ENCODE measurements at places on chromosomes 3 and 15.

DNA sequence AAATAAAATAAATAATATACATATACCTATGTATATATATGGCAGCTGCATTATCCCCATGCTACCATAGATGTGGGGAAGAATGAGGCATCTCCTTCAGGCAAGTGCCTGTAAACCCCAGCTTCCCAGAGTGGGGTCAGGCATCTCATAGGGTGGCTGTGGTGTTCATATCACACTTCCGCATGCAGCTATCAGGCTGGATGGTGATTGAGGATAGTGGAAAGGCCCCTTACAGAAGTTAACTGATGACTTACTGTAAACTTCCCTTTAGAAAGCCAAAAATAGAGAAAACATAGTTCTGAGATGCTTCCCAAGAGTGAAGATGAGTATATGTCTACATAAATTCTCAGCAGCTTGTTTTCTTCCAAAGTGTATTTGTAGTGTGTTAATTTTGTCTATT, 3.5 kb upstream of the PP2D1 start:
- no peak for DNase-seq

- DNase-seq = no peak
Observed at GRCh38 chr3:183583331-183584245, 28.1 kb upstream of the KLHL6 start.

DNA sequence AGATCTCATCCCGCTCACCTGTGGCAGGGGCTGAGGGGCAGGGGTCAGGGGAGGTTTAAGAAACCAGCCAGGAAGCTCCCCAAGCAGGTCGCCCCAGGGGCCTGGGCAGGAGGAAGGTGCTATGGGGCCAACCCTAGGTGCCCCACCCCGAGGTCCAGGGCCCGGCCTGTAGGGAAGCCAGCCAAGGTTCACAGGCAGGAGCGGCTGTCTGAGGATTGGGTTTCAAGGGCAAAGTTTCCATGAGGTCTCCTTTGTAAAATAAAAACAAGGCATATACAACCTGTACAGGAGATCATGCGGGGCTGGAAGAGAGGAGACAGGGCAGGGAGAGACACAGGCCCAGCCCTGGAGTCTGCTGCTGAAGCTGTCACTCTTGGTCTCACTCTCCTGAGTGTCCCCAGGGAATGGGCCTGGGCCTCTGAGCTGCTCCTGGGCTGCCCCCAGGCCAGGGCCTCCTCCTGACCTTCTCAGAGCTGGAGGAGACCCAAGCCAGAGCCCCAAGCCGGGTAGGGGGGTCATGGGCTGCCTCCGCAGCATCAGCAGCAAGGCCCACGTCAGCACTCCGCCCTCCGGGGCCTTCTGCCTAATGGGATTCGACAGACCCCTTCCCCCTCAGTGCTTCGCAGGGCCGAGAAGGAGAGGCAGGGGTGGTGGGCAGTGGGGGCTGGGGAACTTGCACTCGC, 5.5 kb downstream of the CPLX3 start:
- no peak for DNase-seq

- DNase-seq = peak; percentile 49
Observed at GRCh38 chr15:50906954-50907600, 1.4 kb upstream of the AP4E1 start.

DNA sequence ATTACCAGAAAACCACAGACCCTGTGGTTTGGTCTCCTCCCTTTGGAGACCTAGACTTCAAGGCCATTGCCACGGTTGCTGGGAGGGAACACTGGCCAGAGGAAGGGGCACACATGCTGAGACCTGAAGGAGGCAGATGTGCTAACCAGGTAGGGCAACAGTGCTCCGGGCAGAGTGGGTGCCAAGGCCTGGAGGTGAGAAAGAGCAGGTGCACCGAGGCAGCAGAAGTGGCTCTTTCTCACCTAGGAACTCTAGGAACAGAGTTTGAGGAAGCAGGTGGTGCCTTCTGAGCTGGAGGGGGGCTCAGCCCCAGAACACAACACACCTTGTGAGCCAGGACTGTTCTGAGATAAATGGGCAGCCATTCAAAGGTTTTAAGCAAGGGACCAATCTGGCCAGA, 106.1 kb downstream of the MEGF11 start:
- no peak for DNase-seq

DNA sequence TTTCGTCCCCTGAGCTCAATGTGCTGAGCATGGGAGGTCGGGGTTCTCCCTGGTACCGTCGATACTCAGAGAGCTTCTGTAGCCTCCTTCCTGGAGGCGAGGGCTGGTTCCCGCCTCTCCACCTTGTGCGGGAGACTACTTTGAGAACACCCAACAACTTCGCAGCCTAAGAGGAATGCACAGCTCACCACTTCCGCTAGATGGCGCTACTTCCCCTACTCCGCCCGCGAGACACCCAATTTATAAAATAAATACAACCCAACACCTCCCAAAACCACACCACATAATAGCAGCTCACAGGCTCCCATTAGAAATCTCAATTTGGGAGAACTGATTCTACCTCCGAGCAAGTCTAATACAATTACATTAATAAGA, 1.2 kb downstream of the RGMA start:
- peak; percentile 36 for DNase-seq

GRCh38 chr3:59450946-59451763, 401.3 kb upstream of the CFAP20DC start:
- peak; percentile 19 for DNase-seq

DNA sequence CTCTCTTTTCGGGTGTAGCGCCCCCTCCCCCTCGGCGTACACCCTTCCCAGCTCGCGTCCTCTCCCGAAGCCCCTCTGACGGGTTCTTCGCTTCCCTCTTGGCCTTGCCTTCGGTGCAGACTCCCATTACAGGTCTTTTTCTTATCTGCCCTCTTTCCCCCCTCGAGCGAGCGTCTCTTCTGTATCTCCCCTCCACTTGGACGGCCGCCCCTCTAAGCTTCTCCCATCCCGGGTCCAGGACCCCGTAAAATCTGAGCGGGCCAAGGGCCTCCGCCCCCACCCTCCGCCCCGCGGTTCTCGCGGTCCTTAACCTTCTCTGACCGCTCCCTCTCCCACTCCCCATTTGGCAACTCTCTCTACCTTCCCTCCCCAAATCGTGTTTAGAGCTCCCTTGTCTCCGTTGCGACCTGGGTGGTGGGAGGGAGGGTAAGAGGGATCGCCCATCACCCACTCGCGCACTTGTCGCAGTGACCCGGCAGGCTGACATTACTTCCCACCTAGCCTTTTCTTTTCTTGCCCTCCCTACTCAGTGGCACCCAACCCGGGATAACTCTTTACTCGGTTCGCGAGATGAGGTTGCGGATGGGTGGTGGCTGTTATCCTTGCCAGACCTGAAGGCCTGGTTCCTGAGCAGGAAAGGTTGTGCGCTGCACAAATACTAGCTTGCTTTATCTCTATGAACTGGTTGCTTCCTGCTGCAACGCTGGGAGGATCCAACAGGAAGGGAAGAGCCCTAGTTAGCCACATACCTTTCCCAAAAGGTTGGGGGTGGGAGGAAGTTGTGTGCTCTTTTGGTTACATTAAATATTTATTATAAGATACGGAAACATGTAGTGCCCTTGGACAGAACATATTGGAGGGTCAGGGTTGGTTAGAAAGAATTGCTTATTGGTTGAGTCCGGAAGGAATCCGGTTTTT, 922 bp downstream of the RAB11A start:
- DNase-seq = peak; percentile 3

GRCh38 chr3:106447723-106448301, 579.0 kb upstream of the CBLB start:
- DNase-seq = no peak

DNA sequence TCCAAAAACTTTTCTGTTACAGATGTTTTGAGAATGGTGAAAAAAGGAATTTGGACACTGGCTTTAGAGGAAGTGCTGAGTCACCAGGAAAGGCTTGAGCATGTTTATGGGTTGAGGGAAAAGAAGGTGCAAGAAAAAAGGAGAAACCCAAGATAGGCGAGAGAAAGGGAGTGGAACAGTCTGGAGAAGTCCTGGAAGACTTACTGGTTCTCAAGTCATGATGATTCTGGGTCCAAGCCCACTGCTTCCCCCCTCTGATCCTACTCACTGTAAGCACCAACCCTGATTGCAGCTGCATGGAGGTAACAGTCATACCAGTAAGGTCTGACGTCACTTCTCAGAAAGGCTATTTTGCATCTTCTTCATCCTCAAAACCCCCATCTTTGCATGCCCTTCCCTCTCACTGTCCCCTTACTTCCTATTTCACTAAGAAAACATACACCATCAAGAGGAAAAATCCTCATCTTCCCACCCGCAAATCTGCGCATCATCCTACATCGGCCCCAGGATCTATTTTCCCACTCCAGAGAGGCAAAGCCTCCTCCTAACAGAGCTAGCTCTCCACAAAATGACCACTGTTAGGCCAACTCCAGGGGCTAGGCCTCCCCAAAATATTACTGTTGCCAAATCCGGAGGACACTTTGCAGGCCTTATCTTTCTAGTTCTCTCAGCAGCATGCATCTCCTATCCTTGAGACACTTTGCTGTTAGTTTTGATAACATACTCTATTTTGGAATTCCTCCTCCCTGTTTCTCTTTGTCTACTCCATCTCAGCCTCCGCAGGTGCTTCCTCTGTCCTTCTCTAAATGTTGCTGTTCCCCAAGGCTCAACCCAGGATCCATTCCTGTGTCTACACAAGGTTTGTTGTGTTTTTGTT, 3.2 kb upstream of the ATP13A3 start:
- no peak for DNase-seq

DNA sequence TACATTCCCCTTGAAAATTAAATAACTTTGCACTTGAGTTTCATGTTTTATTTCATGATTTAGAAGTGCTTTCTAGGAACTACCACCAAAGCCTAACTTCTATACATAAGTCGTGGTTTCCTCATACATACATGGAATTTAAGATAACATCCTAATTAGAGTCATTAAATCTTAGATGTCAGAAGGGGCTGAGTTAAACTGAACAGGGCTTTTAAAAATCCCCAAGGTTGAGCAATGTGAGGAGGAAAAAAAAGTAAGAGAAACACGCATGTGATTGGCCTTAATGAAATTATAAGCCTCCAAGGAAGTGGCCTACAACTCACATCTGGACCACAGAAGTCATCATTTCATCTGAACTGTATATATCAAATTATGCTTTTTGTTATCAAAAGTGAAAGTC, 303.1 kb upstream of the SEMA6D start:
- DNase-seq = no peak

DNA sequence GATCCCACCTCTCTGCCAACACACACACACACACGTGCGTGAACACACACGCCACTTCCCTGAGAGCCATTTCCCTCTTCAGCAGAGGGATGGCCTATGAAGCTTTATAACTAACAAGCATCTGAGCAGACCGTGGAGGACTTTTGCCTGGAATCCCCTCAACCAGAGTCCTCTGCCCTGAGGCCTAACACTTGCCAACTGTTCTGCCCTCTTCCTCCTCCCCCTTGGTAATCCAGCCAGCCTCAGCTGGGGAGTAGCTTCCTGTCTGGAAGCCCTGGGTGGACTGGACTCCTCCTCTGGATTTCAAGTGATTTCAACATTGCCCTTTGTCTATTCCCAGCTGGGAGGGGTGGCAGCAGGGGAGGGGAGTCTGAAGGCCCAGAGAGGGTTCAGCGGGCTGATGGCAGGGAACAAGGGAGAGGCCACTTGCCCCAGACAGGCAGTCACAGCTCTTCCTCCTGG, 68.4 kb upstream of the HACD2 start:
- no peak for DNase-seq

DNA sequence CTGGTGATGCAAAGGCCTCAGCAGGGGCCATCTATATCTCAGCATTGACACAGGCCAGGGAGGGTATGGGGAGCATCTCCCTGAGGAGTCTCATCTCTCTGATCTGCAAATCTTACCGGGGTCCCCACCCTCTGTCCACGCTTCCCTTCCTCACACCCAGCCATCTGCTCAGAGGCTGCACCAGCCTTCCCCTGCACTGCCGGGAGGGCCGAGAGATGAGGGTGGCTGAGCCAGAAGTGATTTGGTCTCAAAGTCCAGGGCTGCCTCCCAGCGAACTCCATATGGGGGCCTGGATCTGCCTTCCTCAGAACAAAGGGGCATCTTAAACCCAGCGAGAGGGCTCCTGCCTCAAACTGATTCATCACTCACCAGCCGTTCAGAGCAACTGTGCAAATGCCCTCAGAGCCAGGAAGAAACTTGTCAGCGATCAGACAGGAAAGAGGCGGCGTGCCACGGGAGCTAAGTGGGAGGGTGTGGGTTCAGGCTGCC, 4.6 kb downstream of the IGDCC3 start:
- DNase-seq = no peak

DNA sequence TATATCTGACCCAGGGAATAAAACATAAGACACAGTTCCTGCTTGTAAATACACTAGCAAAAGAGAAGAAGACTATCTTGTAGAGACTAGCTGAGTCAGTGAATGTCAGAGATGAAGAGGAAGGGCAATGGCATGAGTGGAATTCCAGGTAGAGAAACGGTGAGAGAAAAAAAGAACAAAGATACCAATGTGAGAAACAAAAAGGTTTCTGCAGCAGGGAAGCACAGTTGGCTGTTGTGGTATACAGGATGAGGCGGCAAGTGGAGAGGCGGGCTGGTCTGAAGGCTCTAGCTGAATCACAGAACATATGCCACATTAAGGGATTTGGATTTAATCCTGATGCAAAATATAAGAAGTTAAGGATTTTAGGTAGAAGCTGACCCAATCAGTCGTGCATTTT, 17.1 kb upstream of the TASOR start:
- no peak for DNase-seq

DNA sequence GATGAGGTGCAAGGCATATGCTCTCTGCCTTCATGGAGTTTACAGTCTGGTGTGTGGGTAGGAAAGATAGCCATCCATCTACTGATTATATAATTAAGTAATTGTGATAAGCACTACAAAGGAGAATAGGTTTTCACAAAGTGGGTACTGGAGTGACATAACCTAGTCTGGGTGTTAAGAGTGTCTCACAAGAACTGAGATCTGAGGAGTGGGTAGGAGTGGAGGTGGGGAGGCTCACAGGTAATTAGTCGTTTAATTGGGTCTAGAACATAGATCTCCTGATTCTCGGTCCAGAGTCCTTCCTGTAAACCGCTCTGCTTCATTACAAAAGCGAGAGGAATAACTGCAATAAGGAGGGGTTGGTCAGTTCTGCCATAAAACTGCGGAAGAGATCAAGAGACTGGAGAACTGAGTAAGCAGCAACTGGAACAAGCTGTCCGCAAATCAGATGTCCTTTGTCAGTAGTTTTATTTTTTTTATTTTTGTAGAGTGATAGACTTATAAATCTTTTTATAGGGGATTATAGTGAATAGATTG, 2.2 kb downstream of the NEO1 start:
- no peak for DNase-seq

DNA sequence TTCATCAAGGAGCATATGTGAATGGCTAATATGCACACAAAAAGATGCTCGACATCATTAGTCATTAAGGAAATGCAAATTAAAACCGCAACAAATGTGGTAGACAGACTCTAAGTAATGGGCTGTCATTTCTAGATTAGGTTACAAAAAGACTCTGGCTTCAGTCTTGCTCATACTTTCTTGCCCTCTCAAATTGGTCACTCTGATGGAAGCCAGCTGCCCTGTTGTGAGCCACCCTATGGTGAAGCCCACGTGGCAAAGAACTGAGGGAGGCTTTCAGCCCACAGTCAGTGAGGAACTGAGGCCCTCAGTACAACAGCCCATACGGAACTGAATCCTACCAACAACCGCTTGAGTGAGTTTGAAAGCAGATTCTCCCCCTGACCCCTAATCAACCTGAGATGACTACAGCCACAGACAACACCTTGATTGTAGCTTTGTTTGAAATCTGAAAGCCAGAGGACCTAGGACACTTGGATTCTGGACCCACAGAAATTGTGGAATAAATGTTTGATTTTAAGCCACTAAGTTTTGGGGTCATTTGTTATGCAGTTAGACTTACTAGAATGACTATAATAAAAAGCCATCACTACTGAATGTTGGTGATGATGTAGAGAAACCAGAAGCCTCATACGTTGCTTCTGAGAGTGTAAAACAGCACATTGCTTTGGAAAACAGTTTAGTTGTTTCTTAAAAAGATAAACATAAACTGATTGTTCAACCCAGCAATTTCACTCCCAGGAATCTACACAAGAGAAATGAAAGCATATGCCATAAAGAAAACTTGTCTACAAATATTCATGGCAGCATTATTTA, 45.7 kb downstream of the EHHADH start:
- DNase-seq = no peak

Measured in stimulated activated CD8-positive, alpha-beta memory T cell treated with anti-CD3 and anti-CD28 coated beads, Interleukin-12 subunit alpha, Interleukin-12 subunit beta, amount 100 ng/mL, for 4 hours (primary cell).